Hematopoietic multipotent progenitor cell treated with erythropoietin and hydrocortisone succinate and interleukin-3 and kit ligand, for 4 days (in vitro differentiated cells): ENCODE measurements at places on chromosomes 3 and 15.

GRCh38 chr15:98955961-98956723, 51.5 kb downstream of the PGPEP1L start:
- peak; percentile 64 for DNase-seq

DNA sequence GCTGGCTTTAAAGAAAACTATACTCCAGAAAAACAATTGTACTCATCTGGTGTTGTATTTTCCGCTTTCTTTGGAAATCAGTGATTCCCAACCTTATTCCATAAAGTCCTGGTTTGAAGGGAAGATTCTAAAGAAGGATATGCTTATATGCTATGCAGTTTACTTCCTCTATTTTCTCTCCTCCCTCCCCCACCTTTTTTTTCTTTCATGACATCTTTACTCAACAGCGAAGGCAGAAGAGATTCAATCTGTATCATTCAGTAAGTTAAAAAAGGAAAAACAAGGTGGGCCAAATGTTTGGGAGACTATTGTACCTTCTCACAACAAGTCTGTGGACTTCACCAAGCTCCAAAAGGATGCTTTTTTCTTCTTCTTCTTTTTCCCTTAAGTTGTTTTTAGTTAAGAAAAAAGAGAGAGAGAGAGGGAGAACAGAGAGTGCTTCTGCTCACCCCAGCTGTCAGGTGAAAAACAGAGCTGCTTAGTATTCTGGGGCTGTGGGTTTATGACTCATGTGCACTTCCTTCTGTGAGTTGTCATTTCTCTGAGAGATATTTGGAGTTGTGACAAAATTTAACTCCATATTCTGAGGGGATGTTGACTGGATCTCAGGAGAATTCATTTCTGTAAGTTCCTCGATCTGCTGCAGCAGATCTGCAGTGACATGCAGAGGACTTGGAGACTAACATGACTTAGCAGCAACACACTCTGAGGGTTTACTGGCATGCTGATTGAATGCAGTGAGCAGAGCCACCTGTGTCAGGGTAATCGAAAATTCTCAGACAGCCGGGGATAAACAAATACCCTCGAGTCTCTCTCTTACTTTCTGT, 70.7 kb downstream of the SSR3 start:
- peak; percentile 81 for DNase-seq

DNA sequence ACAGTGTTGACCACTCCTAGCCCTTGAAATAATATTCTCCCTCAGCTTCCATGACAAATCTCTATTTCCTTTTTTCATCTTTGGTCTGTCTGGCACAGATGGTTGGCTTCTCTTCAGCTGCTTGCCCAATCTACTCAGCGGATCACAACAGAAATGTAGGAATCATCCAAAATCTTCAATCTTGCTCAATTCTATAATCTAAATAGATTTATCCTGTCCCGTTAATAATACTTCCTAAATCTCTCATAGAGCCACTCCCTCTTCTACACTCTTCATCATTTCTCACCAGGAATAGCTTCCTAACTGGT, 3.8 kb downstream of the PEAK1 start:
- peak; percentile 14 for DNase-seq

DNA sequence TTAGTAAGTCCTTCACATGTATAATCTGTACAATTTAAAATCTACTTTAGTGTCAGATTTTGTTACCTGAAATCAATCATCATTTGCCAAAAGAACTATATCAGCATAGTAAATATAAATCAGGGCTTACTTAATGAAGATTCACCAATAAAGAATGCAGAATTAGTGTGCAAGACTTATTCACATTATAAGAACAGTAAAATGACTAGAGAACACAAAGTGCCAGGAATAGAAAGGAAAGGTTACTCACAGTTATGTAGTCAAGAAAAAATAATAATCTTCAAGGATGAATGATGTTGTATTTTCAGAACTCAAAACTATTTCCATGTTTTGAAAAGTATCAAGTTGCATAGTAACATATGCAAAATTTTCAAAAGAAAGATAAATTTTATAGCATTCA, 891.9 kb downstream of the ROBO1 start:
- DNase-seq = no peak

GRCh38 chr3:183253528-183254486, 754 bp downstream of the B3GNT5 start:
- DNase-seq = peak; percentile 73

DNA sequence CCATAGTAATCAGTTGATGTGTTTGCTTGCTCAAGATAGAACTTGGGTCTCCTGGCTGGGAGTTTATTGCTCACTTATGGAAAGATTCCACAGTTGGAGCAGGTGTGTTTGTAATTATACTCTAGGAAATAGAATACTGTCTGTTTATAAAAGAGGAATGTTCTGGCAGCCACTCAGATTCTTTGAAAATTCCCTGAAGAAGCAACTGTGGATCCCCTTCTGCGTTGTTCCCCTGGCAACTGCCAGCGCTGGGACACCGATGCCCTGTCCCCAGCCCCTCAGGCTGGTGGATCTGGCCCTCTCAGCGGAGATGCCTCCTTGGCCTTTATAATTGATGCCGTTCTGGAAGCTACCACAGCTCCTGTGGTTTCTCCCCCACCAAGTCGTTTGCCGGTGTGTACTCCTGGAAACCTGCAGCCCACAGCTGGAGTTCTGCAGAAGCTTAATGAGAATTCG, 225.9 kb downstream of the ITPR1 start:
- no peak for DNase-seq

GRCh38 chr3:72060447-72061034, 275.6 kb upstream of the PROK2 start:
- DNase-seq = no peak

DNA sequence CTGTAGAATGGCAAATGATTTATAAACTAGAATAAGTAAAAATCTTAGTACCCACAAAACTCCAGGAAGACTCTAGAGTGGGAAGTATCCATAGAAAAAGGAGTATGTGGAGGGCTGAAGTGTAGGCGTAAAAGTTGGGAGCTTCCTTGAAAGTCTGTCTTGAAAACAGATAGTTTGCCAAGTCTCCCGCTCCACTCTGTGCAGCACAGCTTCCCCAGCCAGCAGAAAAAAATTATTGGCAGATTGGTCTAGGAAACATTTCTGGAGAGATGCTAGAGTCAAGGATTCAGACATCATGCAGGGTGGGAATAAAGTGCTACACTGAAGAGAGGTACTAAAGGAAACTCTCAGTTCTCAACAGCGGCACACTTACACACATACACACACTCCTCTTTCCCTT, 53.4 kb upstream of the CD200R1L start:
- no peak for DNase-seq

DNA sequence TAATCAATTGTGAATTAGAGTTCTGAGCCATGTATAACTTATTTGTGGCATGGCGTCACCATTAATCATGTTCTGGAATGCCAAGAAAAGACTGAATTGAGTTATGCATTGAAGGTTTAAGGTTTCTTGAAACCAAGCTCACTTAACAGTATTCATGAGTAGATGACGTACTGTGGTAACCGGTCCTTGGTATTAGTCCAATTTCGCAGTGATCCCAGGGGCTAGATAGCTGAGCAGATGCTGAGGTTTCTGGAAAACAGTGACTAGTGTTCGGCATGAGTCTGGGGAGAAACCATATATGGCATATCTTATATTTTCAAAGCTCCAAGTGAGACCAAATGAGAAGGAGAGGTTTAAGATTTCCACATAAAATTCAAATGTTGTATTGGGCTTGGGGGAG, 218.3 kb upstream of the LYSMD4 start:
- no peak for DNase-seq

GRCh38 chr15:62464705-62465104, 299.6 kb upstream of the C2CD4B start:
- DNase-seq = no peak

DNA sequence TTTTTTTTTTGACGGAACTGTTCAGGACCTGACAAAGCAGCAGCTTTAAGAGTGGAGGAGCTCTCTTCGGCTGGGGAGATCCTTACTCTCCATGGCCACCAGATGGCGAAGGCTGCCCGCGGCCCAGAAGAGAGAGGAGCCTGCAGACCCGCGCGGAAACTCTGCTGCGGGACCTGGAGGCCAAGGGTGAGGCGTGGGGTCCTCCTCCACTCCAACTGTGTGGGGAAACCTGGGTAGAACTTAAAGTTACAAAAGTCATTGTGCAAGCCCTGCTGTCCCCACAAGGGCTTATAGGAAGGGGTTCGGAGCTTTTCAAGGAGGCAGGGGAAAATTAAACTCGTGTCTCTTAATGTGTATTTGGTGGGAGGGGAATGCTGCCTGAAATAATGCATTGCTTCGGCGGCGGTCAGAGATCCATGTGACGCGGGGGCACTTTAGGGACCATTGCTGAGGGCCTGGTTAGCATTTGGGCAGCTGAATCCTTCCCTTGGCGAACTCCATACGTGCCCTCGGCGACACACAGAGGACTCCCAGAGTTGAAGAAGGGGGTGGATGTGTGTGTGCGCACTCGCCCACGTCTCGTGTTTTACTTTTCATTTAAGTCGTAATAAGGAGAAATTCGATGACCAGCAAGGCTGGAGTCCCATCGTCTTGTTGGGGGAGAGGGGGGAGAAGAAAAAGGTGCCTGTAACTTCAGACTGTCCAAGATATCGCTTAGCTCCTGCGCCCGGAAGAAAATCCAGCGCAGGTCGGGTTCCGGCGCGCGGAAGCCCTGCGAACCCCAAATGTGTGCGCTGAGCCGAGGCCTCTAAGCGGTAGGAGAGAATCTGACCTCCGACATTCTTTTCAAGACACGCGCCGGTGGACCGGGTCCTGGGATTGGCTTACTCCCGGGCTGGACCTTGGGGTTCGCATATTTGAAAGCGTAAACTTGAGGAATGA, 9.7 kb downstream of the EOMES start:
- DNase-seq = peak; percentile 91

GRCh38 chr15:39052323-39052705, 487.7 kb upstream of the RASGRP1 start:
- DNase-seq = no peak

- DNase-seq = no peak
Measured at GRCh38 chr3:194481103-194481502, 5.7 kb downstream of the ATP13A3 start.

DNA sequence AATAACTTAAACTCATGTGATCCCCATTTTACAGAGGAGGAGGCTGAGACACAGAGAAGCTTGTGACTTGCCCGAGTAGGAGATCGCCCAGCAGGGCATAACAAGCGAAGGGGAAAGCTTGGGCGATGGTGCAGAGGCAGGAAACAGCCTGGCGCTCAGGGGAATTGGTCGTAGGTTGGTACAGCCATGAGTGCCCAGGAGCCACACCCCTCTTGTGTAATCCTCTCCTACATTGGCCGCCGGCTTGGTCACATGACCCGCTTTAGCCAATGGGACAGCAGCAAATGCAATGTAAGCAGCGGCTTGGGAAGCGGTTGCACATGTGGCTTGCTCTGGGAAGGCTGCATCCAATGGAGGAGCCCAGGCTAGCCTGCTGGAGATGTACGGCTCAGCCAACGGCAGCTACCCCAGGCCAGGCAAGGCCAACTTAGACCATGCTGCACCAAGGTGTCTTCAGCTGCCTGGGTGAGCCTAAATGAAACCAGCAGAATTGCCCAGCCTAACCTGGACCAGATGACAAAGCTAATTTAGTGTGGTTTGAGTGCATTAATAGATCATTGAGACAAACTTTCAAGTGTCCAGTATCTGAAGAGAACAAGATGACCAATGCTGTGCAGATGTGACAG, 50.3 kb upstream of the SLC6A6 start:
- DNase-seq = peak; percentile 51

DNA sequence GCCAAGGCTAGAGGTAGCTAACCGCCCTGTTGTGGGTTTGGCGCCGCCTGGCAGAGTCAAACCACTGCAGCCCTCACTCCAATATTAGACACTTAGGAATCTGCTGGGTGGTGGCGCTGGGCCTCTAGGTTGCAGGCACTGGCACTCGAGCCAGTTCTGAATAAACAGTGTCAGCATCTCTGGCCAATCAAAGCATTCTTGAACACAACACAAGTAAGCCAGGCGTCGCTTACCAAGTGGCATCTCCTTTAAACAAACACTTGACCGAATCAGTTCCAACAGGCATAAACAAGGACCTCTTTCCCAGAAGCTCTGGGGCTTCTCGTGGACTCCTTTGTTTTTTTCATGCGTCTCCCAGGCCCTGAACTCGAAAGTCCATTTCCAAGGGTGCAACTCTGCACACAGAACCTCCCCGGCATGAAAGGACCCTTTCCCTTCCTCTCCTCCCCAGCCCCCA, 82.3 kb downstream of the LRIG1 start:
- no peak for DNase-seq

- no peak for DNase-seq
Measured at GRCh38 chr15:39238443-39238842, 342.4 kb upstream of the THBS1 start.

DNA sequence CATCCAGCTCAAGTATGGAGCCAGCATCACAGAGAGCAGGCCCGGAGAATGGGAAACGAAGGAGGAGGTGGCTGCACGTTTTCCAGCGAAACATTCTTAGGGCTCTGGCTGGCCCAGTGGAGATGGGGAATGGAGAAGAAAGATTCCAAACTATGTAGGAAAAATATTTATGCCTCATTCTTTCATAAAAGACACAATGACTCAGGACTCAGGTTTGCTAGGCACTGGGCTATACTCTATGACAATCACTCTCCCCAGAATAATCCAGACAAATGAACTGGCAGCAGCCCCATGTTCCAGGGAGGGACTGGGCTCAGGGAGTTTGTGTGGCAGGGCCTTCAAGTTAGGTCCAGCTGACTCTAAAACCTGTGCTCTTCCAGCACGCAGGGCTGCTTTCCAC, 110.8 kb upstream of the RAD18 start:
- DNase-seq = no peak

DNA sequence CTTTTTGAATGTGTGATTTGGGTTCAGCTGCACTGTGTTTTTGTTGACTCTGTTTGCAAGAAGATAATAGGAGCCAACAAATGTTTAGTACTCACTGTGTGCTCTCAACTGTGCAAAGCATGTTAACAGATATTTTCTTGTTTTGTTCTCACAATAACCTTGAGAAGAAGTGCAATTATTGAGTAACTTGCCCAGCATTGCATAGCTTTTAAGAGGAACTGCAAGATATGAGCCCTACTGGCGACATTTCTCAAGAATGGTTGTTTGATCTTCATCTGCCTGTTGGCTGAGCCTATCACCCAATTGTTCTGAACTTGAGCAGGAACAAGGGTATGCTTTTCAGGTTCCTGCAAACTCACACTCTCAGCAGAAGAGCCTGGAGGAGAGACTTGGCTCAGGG, 43.4 kb upstream of the AGBL1 start:
- peak; percentile 4 for DNase-seq

DNA sequence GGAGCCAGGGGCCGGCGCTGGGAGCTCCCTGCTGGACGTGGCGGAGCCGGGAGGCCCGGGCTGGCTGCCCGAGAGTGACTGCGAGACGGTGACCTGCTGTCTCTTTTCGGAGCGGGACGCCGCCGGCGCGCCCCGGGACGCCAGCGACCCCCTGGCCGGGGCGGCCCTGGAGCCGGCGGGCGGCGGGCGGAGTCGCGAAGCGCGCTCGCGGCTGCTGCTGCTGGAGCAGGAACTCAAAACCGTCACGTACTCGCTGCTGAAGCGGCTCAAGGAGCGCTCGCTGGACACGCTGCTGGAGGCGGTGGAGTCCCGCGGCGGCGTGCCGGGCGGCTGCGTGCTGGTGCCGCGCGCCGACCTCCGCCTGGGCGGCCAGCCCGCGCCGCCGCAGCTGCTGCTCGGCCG, 1.5 kb downstream of the SMAD6 start:
- DNase-seq = peak; percentile 64

GRCh38 chr15:44729408-44730127, 6.8 kb upstream of the TRIM69 start:
- DNase-seq = peak; percentile 47

GRCh38 chr15:57213862-57214261, 162.4 kb upstream of the CGNL1 start:
- DNase-seq = peak; percentile 80

- peak; percentile 75 for DNase-seq
Measured at GRCh38 chr15:74390647-74391288, 23.3 kb upstream of the CYP11A1 start.
